ENCODE measurements at places on chromosomes 7 and 10.

- no peak for DNase-seq
Measured at GRCh38 chr7:16921644-16922257, 40.0 kb upstream of the AGR3 start.

DNA sequence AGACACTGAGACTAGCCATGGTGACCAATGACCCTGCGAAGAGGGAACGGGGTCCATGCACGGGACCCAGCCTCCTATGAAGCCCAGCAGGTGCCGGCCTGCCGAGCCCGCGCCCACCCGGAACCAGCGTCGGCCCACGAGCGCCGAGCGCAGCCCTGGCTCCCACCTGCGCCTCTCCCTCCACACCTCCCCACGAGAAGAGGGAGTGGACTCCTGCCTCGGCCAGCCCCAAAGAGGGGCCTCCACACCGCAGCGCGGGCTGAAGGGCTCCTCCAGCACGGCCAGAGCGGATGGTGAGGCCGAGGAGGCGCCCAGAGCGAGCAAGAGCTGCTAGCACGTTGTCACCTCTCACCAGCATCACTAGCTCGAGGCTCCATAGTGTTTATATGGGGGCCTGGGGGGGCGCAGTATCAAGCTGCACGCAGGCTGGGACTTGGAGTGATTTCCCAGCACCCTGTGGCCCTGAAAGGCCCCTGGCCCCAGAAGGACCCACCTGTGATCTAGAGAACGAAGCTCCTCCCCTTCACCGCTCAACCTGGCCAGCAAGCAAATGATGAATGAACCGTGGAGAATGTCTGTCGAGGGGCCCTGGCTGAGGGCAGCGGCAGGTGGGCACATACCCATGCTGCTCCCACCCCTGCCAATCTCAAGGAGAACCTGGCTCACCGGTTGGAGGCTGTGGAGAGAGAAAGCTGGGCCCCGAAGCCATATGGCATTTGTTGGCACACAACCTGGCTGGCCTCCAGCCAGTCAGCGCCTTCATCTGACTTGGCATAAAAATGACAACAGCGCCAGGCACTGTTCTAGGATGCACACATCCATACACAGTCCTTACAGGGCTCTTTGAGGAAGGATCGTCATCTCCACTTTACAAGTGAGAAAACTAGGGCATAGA, 30.7 kb downstream of the GHRHR start:
- DNase-seq = no peak

DNA sequence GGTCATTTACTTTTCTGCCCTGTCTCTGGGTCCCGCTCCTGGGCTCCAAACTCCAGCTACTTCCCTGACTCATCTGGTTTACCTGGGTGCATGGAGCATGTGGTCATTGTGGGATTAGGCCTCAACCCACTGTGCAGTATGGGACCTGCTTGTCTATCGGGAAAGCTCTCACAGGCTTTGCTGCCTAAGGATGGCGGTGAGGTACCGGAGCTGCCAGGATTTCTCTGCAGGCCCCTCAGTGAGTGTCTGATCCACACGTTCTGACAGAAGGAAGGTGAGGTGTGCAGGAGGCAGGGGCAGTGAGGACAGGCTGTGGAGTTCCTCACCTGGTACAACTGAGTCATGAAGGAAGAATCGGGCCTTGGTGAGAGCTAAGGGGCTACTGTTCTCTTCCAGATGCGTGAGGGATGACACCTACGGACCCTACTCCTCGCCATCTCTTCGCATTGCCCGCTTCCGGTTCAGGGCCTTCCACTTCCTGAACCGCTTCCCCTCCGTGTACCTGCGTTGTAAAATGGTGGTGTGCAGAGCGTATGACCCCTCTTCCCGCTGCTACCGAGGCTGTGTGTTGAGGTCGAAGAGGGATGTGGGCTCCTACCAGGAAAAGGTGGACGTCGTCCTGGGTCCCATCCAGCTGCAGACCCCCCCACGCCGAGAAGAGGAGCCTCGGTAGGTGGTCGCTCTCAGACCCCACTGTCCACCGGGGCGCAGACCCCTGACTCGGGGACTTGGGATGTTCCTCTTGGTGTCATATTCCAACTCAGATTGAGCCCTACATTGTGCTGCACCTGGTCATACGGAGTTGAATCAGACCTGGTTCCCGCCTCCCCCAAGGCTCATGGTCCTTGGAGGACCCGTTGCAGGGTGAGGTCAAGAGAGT, 56.7 kb downstream of the C10orf120 start:
- DNase-seq = no peak

GRCh38 chr7:82623812-82624211, 180.2 kb upstream of the CACNA2D1 start:
- no peak for DNase-seq

- DNase-seq = no peak
Measured at GRCh38 chr7:134831862-134832261, 52.4 kb downstream of the CALD1 start.

GRCh38 chr10:48598243-48598935, 6.5 kb downstream of the ARHGAP22 start:
- DNase-seq = no peak

Measured in RKO (cell line).